ENCODE measurements at places on chromosomes 16 and 17. TPM values are rescaled to one million over a fixed set of nuclear protein-coding genes. Genes with fewer than 3 reads are reported as not detected.

The SLC38A8 gene
- total RNA-seq, result not detected

The KRTAP4-16 gene
- not detected for total RNA-seq

The PRSS53 gene
- 4.6 TPM for total RNA-seq

The EPX gene
- total RNA-seq, result 2.2 TPM

The KRT32 gene
- not detected for total RNA-seq

The NEUROD2 gene
- total RNA-seq, result not detected

The ITGB3 gene
- 56.0 TPM for total RNA-seq

The SPNS3 gene
- 2.5 TPM for total RNA-seq

The TPSB2 gene
- total RNA-seq, result 1.1 TPM

The SLC6A2 gene
- not detected for total RNA-seq

The ABCC6 gene
- 0.52 TPM for total RNA-seq

The PDILT gene
- total RNA-seq, result not detected

The CCDC154 gene
- total RNA-seq, result 6.2 TPM

The IL17C gene
- total RNA-seq, result 0.82 TPM

The MYO15A gene
- total RNA-seq, result 0.26 TPM

The TRAPPC2L gene
- total RNA-seq, result 28.9 TPM

The IGF2BP1 gene
- total RNA-seq, result not detected

The SPNS2 gene
- 36.6 TPM for total RNA-seq

The KRT25 gene
- not detected for total RNA-seq

The ACE gene
- total RNA-seq, result 6.1 TPM

The NOG gene
- not detected for total RNA-seq

The C17orf78 gene
- not detected for total RNA-seq

The MYH8 gene
- total RNA-seq, result 0.28 TPM

The SOCS3 gene
- 76.9 TPM for total RNA-seq

The KRT33B gene
- total RNA-seq, result not detected

The TMEM100 gene
- total RNA-seq, result 3.9 TPM

The RNF157 gene
- 6.8 TPM for total RNA-seq

The DYNLRB2 gene
- total RNA-seq, result 5.9 TPM

The MSLN gene
- 0.32 TPM for total RNA-seq

The PROCA1 gene
- 7.6 TPM for total RNA-seq

The TMEM220 gene
- total RNA-seq, result 8.6 TPM

The SPATA22 gene
- not detected for total RNA-seq

The PABPN1L gene
- total RNA-seq, result 0.72 TPM

The HOXB1 gene
- total RNA-seq, result not detected

The TP53TG3B gene
- not detected for total RNA-seq

The ARL5C gene
- total RNA-seq, result not detected

The TLCD3B gene
- total RNA-seq, result not detected

The PRSS33 gene
- not detected for total RNA-seq

The SNAI3 gene
- 4.9 TPM for total RNA-seq

The GGA3 gene
- total RNA-seq, result 68.9 TPM

The KRT12 gene
- not detected for total RNA-seq

The PSMD11 gene
- 48.1 TPM for total RNA-seq

The DOC2B gene
- 12.2 TPM for total RNA-seq

The MEIOB gene
- total RNA-seq, result not detected

The SLC16A13 gene
- total RNA-seq, result 7.6 TPM

The CLEC18A gene
- total RNA-seq, result 2.1 TPM

The CRYBA1 gene
- not detected for total RNA-seq

The CCDC43 gene
- 18.0 TPM for total RNA-seq

The PSKH1 gene
- 28.8 TPM for total RNA-seq

The MEIOC gene
- not detected for total RNA-seq

The PEMT gene
- 13.9 TPM for total RNA-seq

The CCDC144A gene
- 2.7 TPM for total RNA-seq

The FLYWCH1 gene
- total RNA-seq, result 62.7 TPM

The CCL8 gene
- total RNA-seq, result not detected

The RAPGEFL1 gene
- total RNA-seq, result 7.0 TPM

The KRTAP16-1 gene
- not detected for total RNA-seq

The NT5M gene
- total RNA-seq, result 1.9 TPM

The KLHL10 gene
- total RNA-seq, result 0.60 TPM

The GPR139 gene
- total RNA-seq, result not detected
